Stimulated activated CD4-positive, alpha-beta T cell treated with anti-CD3 and anti-CD28 coated beads, Interleukin-1b, Interleukin-23, amount 100 ng/mL, for 1 hour (primary cell): ENCODE measurements at places on chromosomes 5 and 9.

DNA sequence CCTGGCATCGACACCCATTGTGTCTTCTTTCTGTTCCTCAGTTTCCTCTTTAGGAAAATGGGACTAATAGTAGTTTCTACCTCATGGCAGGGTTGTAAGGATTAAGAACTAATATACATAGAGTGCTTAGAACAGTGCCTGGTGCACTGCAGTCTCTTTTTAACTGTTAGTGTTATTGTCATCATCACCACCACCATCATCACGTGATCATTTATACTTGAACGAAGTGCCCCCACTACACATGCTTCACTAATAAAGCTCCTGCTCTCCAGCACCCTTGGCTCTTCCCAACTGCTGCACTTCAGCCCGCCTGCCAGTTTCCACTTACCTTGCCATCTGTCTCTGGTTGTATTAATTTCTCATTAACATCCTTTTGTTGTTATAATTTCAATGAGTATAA lies 35.8 kb upstream of the MAST4 start:
- no peak for DNase-seq

DNA sequence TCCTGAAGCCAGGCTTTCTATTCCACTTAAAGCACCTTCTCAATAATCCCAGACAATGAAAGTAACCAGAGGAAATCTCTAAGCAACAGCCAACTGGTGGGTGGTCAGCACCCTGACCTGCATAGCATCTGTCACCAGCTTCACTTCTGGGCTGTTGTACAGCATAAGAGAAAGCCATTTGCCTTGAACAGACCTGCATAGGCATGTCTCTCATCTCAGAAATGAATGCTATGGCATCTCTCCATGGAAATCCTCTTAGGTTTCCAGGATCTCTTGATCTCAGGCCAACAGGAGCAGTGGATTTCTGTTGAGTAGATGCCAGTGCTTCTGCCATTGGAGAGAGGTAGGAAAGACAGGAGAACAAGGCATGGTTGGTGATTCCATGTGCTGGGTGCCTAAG lies 213.6 kb downstream of the GRIA1 start:
- DNase-seq: no peak

DNA sequence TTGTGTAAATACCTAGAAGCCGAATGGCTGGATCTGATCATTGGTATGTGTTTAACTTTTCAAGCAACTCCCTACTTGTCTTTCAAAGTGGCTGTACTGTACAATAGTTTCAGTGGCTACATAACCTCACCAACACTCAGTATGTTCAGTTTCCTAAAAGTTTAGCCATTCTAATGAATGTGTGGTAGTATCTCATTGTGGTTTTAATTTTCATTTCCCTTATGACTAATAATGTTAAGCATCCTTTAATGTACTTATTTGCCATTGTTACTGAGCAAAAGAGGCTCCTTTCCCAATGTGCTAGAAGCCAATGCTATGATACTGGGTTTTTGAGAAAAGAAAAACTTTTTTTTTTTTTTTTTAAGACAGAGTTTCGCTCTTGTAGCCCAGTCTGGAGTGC lies 27.8 kb upstream of the ALDOB start:
- DNase-seq: no peak

DNA sequence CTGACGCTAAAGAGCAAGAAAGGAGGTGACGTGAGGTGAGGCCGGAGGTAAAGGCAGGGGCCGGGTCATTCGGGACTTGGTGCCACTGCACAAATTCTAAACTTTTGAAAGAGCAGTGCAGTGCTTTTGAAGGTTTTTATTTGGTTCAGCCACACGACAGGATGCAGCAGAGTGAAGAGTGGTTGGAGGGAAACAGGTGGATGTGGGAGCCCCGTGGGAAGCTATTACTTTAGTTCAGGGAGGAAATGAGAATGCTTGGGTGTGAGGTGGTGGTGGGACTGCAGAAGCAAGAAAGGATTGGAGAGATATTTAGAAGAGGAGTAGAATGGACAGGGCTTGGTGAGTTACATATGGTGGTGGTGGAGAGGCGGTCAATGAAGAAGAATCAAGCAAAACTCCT lies 64.7 kb upstream of the ITGA2 start:
- DNase-seq: no peak

- DNase-seq: no peak
These were observed 35.3 kb upstream of the JMY start for GRCh38 chr5:79200573-79201183.

DNA sequence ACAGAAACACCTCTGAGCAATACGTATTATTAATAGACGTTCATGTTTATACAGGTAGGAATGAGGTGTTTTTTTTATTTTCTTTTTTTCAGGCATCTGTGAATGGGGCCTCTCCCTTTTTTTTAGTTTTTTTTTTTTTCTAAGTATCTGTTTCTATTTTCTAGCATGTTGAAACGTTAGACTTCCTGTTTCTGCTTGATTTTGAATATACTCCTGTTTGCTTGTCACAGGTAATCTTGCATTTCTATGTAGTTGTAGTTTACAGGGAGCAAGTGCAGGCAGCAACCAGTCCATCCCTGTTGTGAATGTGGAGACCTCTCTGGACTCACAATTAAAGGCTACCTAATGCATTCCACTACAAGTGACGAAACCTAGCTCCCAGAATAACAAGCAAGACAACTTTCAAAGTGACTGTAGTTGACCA lies 22.8 kb upstream of the TNFAIP8 start:
- DNase-seq: no peak

DNA sequence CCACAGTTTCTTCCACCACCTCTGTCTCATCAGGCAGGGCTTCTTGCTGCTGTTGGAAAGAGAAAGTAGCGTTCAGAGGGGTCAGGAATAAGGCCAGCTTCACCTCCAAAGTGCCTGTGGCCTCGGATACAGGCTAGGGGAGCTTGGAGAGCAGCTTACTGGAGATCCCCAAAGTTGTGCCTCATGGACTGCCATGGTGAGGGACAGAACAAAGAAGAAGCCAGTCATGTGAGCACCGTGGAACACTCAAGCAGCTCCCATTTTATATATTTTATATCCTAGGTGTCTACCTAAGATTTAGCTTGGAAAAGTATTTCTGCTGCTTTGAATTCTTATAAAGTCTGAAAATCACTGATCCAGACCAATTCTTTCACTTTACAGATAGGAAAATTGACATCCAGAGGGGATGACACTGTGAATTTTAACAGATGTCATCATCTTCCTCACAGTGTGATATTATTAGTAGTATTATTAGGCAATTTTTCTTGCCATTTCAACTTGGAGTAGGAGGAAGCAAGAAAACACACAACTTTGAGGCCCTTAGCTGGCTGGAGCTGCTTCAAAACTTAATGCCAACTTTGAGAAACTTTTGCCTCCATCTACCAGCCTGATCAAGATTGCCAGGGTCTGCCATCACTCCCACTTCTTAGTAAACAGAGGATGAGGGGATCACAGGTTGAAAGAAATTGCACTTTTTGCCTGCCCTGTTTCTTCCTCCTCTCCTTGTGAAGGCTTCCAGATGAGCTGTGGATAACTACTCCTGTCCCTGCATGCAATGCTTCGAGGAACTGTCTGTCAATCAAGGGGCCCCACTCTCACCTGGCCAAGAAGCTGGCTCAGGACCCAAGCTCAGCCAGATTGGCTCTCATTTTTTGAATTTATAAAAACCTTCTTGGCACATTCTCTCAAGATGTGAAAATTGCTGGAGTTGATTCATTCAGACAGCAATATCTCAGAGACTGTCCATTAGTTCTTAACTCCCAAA lies 11.8 kb downstream of the SPARC start:
- DNase-seq: no peak

GRCh38 chr5:156339139-156339841 lies 12.3 kb downstream of the SGCD start:
- DNase-seq: no peak

- no peak for DNase-seq
These were observed 24.3 kb upstream of the FAT2 start for GRCh38 chr5:151615431-151615830.
